ENCODE measurements at places on chromosomes 5 and 9.

DNA sequence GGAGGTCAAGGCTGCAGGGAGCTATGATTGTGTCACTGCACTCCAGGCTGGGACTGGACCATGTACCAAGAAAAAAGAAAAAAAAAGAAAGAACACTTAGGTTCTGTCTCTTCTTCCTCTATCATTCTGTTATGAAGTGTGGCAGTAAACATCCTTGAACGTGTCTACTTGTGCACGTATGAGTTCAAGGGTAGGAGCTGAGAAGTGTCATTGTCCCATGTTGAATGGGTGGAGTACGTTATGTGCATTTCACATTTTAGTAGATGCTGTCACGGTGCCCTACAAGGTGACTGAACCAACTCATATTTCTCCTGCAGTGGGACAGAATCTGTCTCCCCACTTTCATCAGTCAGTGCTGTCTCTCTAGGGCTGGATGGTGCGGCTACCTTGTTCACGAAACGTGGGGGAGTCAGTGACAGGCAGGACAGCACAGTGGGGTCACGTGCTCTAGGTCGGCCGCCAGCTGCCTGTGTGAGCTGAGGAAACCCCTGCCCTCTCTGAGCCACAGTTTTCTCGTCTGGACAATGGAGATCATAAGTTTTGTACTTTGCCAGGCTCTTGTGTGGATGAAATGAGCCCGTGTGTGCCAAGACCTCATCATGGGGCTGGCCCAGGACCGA, 47.2 kb downstream of the GTF3C4 start:
- no peak overlapping the region for H3K4me3 ChIP-seq
- H3K27ac ChIP-seq: no peak overlapping the region
- no peaks in the 10 kb centered on the region for H3K36me3 ChIP-seq

DNA sequence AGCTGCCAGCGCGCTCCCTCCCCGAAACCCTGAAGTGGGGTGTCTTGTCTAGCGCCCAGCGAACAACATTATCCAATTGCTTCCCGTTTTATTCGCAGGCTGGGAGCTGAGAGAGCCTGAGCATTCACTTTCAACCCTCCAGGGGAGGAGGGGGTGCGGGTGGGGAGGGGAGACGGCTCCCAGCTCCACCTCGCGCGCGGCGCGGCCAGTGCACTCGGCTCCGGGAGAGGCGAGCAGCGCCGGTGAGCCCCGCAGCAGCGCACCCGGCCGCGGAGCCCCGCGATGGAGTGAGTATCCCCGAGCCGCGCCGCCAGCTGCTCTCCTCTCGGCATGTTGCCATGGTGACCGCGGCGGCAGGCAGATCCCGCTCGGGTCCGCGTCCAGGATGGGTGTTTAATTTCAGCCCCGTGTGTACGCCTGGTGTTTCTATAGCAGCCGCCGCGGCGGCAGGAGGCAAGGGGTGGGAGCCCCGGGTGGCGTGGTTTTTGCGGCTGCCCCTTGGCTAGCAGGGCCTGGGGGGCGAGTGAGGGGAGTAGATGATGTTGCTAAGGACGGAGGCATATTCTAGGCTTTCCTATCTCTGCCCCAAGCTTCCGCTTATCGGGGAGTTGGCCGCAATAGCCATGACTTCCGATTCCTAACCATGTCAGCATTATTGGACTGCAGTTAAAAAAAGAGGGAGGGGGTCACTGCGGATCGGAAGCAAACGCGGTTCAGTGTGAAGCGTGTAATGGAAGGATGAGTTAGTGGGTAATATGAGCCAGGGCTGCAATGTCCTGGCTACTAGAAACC, 139.2 kb upstream of the PALM2AKAP2 start:
- H3K4me1 ChIP-seq: no peaks in the 10 kb centered on the region
- DNase-seq: peak; percentile 8
- H3K4me3 ChIP-seq: peak overlapping the region; percentile 45
- H3K27ac ChIP-seq: no peak overlapping the region

DNA sequence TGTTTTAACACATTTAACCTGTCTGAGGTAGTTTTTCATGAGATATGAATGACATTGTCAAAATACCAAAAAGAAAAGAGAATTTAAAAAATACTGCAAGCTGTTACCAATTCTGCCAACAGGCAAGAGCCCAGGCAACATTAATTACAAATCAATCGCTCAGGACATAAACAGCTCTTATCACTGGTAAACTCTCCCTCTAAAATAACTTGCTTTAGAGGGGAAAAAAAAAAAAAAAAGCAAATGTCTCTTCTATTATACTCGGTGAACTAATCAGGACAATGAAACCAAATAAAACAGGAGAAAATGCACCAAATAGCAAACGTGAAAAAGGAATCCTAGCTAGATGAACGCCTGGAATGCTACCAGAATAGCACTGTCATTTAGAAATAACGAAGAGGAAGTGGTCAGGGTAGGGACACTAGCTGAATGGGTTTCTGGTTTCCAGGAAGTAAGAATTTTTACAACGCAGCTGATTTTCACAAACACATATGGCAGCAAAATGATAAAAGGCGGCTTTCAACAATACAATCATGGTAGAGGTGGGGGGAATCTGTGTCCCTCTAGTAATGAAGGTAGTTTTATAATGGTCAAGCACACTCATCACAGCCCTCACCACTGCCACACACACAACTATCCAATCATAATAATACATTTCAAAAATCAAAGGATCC, 94.9 kb downstream of the DENND1A start:
- no peak overlapping the region for H3K27ac ChIP-seq
- H3K4me1 ChIP-seq: no peaks in the 10 kb centered on the region
- H3K4me3 ChIP-seq: no peak overlapping the region

- H3K27ac ChIP-seq: no peak overlapping the region
- H3K4me1 ChIP-seq: no peaks in the 10 kb centered on the region
- no peaks in the 10 kb centered on the region for H3K27me3 ChIP-seq
- DNase-seq: no peak
- no peaks in the 10 kb centered on the region for H3K36me3 ChIP-seq
Observed at GRCh38 chr9:26210338-26210851, 532.2 kb upstream of the TUSC1 start.

- H3K36me3 ChIP-seq: no peaks in the 10 kb centered on the region
- no peak overlapping the region for H3K4me3 ChIP-seq
- DNase-seq: peak; percentile 61
- H3K27me3 ChIP-seq: no peaks in the 10 kb centered on the region
- peaks cover 22% of the 10 kb centered on the region for H3K4me1 ChIP-seq
Observed at GRCh38 chr9:16559418-16560188, 310.9 kb downstream of the BNC2 start.

GRCh38 chr5:54561651-54562050, 44.1 kb downstream of the SNX18 start:
- H3K4me3 ChIP-seq: no peak overlapping the region
- no peaks in the 10 kb centered on the region for H3K36me3 ChIP-seq
- H3K4me1 ChIP-seq: no peaks in the 10 kb centered on the region
- H3K27me3 ChIP-seq: no peaks in the 10 kb centered on the region

DNA sequence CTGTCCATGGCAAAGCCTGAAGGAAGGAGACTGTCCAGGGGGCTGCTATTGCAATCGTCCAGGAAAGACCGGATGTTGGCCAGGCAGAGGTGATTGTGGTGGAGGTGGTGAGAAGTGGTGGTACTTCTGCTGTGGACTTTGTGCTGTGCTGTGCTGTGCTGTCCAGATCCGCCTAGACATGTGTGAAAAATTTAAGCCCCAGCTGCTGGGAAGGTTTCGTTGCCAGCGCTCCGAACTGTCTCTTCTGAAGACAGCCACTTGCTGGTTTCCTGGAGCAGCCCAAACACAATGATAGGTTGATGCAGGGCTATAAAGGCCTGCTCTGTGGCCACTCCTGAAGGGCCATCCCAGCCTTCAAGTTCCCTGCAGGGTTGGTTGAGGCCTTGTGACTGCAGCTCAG, 223.0 kb upstream of the MPDZ start:
- DNase-seq: no peak
- no peaks in the 10 kb centered on the region for H3K27me3 ChIP-seq
- H3K4me1 ChIP-seq: no peaks in the 10 kb centered on the region

Measured in transverse colon (tissue), 4 donors.